ENCODE measurements at places on chromosomes 13 and 19.

DNA sequence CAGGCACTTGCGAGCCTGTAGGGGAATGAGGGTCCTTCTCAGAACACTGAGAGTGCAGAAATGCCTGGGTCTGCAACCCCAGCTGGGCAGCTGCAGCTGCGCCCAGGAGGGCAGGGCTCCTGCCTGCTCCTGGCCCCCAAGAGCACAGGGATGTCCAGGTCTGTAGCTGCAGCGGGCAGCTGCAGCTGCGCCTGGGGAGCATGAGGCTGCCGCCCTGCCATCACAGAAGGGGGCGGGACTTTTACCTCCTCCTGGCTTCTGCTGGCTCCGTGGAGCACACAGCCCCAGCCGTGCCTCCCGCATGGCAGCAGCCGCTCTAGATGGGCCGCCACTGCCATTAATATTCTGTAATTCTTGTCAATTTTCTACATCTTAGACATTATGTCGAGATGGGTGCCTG lies 17.8 kb downstream of the CPB2 start:
- no peaks in the 10 kb centered on the region for H3K4me1 ChIP-seq
- no peak for DNase-seq
- H3K36me3 ChIP-seq = no peaks in the 10 kb centered on the region
- H3K27ac ChIP-seq = no peak overlapping the region
- H3K27me3 ChIP-seq = no peaks in the 10 kb centered on the region
- no peak overlapping the region for H3K4me3 ChIP-seq

DNA sequence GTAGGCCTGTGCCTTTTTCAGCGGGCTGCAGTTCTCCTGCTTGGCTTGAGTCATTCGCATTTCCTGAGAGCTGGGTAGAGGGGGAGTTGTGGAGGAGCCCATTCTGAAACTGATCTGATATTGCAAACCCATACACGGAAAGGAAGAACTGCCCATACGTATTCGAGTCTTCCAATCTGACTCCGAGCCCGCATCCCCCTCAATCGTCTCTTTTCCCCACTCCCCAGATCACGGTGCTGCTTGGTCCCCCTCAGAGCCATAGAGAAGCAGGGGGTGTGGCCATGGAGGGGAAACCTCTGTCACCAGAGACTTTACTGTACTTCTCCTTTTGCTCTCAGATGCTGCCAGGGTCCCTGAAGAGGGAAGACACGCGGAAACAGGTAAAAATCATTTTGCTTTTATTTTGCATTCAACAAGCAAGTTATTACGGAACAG lies at the start of gene CD22:
Gene CD22, plus strand, starts transcription at position 337 of the 435 bp plus-strand sequence. CDS start 2,854 bp downstream, outside the sequence.
- H3K4me1 ChIP-seq = no peaks in the 10 kb centered on the region
- no peaks in the 10 kb centered on the region for H3K27me3 ChIP-seq
- H3K27ac ChIP-seq = no peak within 1 kb of the TSS

- DNase-seq = no peak
- H3K27ac ChIP-seq = peak overlapping the region; percentile 97
- no peaks in the 10 kb centered on the region for H3K36me3 ChIP-seq
- no peak overlapping the region for H3K4me3 ChIP-seq
- no peaks in the 10 kb centered on the region for H3K27me3 ChIP-seq
Observed at GRCh38 chr19:3357271-3357991, 9.0 kb upstream of the NFIC start.

GRCh38 chr19:34985249-34986022 lies 14.7 kb upstream of the GRAMD1A start:
- peaks cover 12% of the 10 kb centered on the region for H3K4me1 ChIP-seq
- H3K4me3 ChIP-seq = no peak overlapping the region
- DNase-seq = peak; percentile 71
- H3K27me3 ChIP-seq = no peaks in the 10 kb centered on the region
- H3K27ac ChIP-seq = peak overlapping the region; percentile 7
- no peaks in the 10 kb centered on the region for H3K36me3 ChIP-seq

- H3K27ac ChIP-seq = no peak overlapping the region
- H3K27me3 ChIP-seq = no peaks in the 10 kb centered on the region
- no peaks in the 10 kb centered on the region for H3K36me3 ChIP-seq
- no peak overlapping the region for H3K4me3 ChIP-seq
- DNase-seq = no peak
- H3K4me1 ChIP-seq = no peaks in the 10 kb centered on the region
Observed at GRCh38 chr13:104204177-104204576, 1138.0 kb upstream of the SLC10A2 start.

Data from body of pancreas (tissue), 4 donors.